ENCODE measurements at places on chromosomes 5 and 9. TPM values are rescaled to one million over a fixed set of nuclear protein-coding genes. Genes with fewer than 3 reads are reported as not detected.

DNA sequence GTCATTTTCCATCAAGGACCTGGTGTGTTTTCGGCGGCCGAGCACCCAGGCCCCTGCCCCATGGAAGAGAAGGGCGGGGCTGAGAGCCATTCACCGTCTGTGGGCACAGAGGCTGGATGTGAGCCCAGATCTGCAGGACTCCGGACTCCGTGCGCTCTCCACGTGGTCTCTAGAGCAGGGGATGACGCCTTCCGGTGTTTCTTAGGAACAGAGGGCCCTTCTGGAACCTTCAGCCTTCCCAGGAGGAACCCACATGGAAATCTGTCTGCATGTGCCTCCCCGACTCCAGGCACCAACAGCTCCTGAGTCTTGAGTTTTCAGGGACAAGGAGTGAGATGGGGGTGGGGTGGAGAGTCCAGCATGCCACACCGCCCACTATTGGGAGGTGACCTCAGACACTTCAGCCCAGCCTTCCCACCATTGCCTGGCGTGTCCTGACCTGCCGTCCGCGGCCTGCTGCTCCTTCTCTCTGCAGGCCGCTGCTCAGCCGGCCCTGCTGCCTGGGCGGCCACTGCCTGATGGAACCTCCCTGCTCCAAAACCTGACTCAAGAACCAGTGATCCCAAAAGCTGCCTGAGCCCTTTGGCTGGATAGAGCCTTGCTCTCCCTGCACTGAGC lies 2.4 kb upstream of the RXRA start:
- no peak for DNase-seq

DNA sequence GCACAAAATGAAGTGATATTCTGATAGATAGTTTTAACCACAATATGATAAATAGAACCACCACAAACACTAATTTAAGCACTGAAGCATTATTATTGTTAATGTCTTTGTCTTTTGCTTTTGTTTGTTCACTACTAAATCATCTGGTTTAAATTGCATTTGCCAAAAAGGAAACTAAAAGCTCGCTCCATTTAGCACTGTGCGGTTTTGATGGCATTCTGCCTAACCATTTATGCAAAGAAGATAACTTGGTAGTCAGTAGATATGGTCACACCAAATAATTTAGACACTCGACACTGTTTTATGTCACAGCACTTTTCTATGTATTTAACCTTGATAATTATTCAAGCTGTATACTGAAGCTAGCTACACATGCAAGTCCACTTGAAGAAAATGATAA lies 849.8 kb upstream of the CDH6 start:
- DNase-seq, result no peak

GRCh38 chr9:99868845-99869244 lies 37.6 kb upstream of the STX17 start:
- DNase-seq, result no peak

The LHFPL2 gene
- 31.6 TPM for total RNA-seq

Measured in esophagus muscularis mucosa (tissue), 4 donors.